Colonic mucosa (tissue), 4 donors: ENCODE measurements at places on chromosomes 2 and 18. TPM values are rescaled to one million over a fixed set of nuclear protein-coding genes. Genes with fewer than 3 reads are reported as not detected.

OTOS gene
- not detected for total RNA-seq

CNGA3 gene
- total RNA-seq, result 0.20 TPM

CERS6 gene
- 56.7 TPM for total RNA-seq

CFC1 gene
- total RNA-seq, result not detected

GYPC gene
- total RNA-seq, result 7.1 TPM

FAM124B gene
- total RNA-seq, result 0.37 TPM

GKN1 gene
- not detected for total RNA-seq

SNORC gene
- 67.5 TPM for total RNA-seq

DSG2 gene
- 308 TPM for total RNA-seq

GPBAR1 gene
- 1.3 TPM for total RNA-seq

LRRC30 gene
- total RNA-seq, result not detected

MYOM1 gene
- total RNA-seq, result 2.8 TPM

DNA sequence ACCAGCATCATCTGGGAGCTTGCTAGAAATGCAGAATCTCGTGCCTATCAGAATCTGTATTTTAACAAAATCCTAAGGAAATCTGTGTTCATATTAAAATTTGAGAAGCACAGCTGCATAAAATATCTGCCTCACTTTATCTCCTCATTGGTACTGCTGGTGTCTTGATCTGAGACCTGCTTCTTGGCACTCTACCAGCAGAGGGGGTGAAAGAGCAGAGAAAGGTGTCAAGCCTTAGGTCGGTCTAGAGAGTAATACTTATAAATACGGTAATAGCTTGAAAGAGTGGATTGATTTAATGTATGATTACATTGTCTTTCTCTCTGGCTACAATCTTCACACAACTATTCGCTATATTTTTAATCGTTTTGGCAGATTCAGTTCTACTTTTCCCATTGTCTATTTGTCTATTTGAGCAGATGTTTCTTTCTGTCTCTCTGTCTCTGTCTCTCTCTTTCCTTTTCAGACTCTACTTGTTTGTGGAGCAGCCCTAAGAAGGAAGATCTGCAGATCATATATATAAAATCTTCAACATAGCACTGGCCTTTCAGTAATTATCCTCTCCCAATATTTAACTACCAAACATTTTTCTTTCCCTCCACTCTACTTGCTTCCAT, 1.7 kb upstream of the GCG start:
- H3K36me3 ChIP-seq, result no peaks in the 10 kb centered on the region
- no peak overlapping the region for H3K27ac ChIP-seq
- H3K4me3 ChIP-seq, result no peak overlapping the region
- no peaks in the 10 kb centered on the region for H3K4me1 ChIP-seq

DNA sequence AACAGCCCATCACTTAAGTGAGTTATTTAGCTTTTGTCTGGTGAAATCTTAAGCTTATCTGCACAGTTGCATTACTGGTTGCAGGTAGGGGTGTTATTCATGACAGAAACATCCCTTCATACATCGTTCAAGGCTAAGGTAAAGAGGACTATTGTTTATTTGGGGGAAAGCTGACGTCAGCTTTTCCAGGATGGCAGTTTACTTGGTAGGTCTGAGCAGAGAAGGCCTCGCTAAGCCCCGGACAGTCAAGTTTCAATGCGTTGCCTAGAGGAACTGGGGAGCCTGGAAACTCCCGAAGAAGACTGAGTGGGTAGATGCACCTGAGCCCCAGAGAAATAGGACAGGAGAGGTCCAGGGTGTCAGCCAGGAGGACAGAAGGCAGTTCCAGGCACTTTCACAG, 2.2 kb downstream of the RNU4ATAC start:
- no peak for DNase-seq
- H3K36me3 ChIP-seq, result no peaks in the 10 kb centered on the region
- H3K4me1 ChIP-seq, result no peaks in the 10 kb centered on the region
- H3K27me3 ChIP-seq, result no peaks in the 10 kb centered on the region
- no peak overlapping the region for H3K27ac ChIP-seq

GRCh38 chr2:211435331-211435730, 878.9 kb downstream of the CPS1 start:
- no peaks in the 10 kb centered on the region for H3K27me3 ChIP-seq
- no peak for DNase-seq
- no peak overlapping the region for H3K4me3 ChIP-seq
- no peak overlapping the region for H3K27ac ChIP-seq

GRCh38 chr2:84942964-84943421, 28.0 kb upstream of the KCMF1 start:
- no peaks in the 10 kb centered on the region for H3K27me3 ChIP-seq
- no peak overlapping the region for H3K27ac ChIP-seq

GRCh38 chr18:31093294-31093693, 8.9 kb downstream of the DSC2 start:
- no peak overlapping the region for H3K4me3 ChIP-seq
- H3K4me1 ChIP-seq, result peaks cover 3% of the 10 kb centered on the region
- H3K27ac ChIP-seq, result no peak overlapping the region
- H3K36me3 ChIP-seq, result no peaks in the 10 kb centered on the region

- DNase-seq, result no peak
- no peaks in the 10 kb centered on the region for H3K27me3 ChIP-seq
- H3K4me1 ChIP-seq, result no peaks in the 10 kb centered on the region
These were observed 35.0 kb downstream of the SRSF7 start for GRCh38 chr2:38716185-38716584.

DNA sequence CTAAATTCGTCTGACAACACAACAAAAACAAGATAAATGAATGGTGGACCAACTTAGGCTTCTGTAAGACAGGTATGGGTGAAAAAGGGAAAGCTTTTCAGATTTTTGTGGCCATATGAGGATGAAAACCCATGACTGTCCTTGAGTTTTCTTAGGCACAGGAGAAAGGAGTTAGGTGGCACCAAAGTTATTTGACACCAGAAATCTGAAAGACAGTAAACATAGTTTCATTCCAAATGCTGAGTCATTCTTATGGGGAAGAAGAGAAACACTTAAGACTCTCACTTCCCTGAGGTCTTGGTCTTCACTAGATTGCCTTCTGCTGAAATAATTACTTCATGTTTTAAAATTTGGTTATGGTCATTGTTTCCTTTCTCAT, 5.2 kb upstream of the GPD2 start:
- H3K4me3 ChIP-seq, result no peak overlapping the region
- no peak for DNase-seq
- H3K36me3 ChIP-seq, result no peaks in the 10 kb centered on the region
- no peaks in the 10 kb centered on the region for H3K27me3 ChIP-seq
- no peaks in the 10 kb centered on the region for H3K4me1 ChIP-seq

DNA sequence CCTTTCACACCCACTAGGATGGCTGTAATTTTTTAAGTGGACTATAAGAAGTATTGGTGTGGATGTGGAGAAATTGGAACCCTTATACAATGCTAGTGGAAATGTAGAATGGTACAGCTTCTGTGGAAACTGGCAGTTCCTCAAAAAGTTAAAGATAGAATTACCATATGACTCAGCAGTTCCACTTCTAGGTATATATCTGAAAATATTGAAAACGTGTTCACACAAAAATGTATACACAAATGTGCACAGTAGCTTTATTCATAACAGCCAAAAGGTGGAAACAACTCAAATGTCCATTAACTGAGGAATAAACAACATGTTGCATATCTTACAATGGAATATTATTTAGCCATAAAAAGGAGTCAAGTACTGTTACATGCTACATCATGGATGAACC, 17.7 kb downstream of the TANK start:
- no peak overlapping the region for H3K4me3 ChIP-seq
- H3K4me1 ChIP-seq, result no peaks in the 10 kb centered on the region
- H3K27me3 ChIP-seq, result no peaks in the 10 kb centered on the region

DNA sequence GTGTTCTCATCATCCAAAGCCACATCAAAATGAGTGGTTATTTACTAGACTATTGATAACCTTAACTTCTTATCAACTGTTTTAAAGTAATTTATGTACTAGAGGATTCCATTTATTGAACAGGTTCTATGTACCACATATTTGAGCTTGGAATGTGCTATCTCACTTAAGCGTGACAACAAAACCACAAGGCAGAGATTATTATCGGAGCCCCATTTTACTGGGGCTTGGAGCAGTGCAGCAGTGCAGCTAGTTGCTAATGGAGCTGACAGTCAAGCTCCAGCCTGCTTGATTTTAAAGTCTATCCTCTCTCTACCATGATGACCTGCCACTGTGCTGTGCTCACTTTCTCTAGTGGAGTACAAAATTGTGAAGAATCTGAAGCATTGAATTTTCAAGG, 24.6 kb downstream of the GCG start:
- no peaks in the 10 kb centered on the region for H3K36me3 ChIP-seq
- no peaks in the 10 kb centered on the region for H3K4me1 ChIP-seq
- DNase-seq, result no peak
- no peak overlapping the region for H3K4me3 ChIP-seq
- H3K27me3 ChIP-seq, result no peaks in the 10 kb centered on the region

DNA sequence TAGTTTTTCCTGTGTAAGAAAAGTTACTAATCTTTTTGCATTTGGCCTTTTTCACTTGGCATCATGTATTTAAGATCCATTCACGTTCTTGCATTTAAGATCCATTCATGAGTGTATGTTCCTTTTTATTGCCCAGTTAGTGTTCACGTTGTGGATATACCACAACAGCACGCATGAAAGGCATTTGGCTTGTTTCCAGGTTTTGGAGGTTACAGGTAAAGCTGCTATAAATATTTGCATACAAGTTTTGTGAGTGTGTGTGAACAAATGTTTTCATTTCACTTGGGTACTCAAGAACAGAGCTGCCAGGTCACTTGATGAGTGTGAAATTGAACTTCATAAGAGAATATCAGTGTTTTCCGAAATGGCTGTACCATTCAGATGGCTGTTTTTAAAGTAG, 121.2 kb downstream of the CCBE1 start:
- DNase-seq, result no peak
- H3K36me3 ChIP-seq, result no peaks in the 10 kb centered on the region
- no peak overlapping the region for H3K27ac ChIP-seq
- no peak overlapping the region for H3K4me3 ChIP-seq
- H3K27me3 ChIP-seq, result no peaks in the 10 kb centered on the region

DNA sequence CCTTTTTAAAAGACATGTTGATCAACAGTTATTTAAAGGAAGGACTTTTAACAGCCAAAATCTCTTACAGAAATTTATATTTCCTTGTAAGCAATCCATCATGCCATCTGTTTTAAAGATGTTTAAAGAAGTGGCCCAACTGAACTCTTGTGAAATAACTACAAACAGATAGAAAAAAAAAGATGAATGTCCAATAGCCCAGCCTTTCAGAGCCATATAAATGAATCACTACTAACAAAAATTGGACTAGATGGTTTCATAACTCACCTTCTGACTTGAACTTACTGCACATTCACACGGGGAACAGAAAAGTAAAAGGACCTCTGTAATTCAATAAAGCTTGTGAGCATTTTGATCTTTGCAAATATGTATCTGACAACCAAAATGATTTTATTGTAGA, 319.0 kb upstream of the CHAC2 start:
- H3K27ac ChIP-seq, result no peak overlapping the region
- H3K4me3 ChIP-seq, result no peak overlapping the region
- no peaks in the 10 kb centered on the region for H3K27me3 ChIP-seq
- no peaks in the 10 kb centered on the region for H3K4me1 ChIP-seq

- no peaks in the 10 kb centered on the region for H3K27me3 ChIP-seq
- H3K36me3 ChIP-seq, result no peaks in the 10 kb centered on the region
- no peak for DNase-seq
These were observed 129.0 kb upstream of the MYCN start for GRCh38 chr2:15811367-15811766.

- peaks cover 22% of the 10 kb centered on the region for H3K4me1 ChIP-seq
- H3K36me3 ChIP-seq, result no peaks in the 10 kb centered on the region
- H3K4me3 ChIP-seq, result no peak overlapping the region
- H3K27ac ChIP-seq, result no peak overlapping the region
- H3K27me3 ChIP-seq, result no peaks in the 10 kb centered on the region
These were observed 35.6 kb upstream of the FOSL2 start for GRCh38 chr2:28357055-28357454.

- no peaks in the 10 kb centered on the region for H3K4me1 ChIP-seq
- no peaks in the 10 kb centered on the region for H3K27me3 ChIP-seq
- DNase-seq, result no peak
- H3K36me3 ChIP-seq, result no peaks in the 10 kb centered on the region
- H3K4me3 ChIP-seq, result no peak overlapping the region
These were observed 60.6 kb upstream of the TTC39C start for GRCh38 chr18:23953984-23954383.

GRCh38 chr2:222756362-222756831, 84.9 kb downstream of the MOGAT1 start:
- no peaks in the 10 kb centered on the region for H3K4me1 ChIP-seq
- H3K36me3 ChIP-seq, result no peaks in the 10 kb centered on the region
- DNase-seq, result no peak
- no peak overlapping the region for H3K4me3 ChIP-seq
- no peak overlapping the region for H3K27ac ChIP-seq

GRCh38 chr2:168119515-168120141, 127.8 kb downstream of the STK39 start:
- no peak overlapping the region for H3K4me3 ChIP-seq
- no peak overlapping the region for H3K27ac ChIP-seq
- peak; percentile 44 for DNase-seq
- peaks cover 6% of the 10 kb centered on the region for H3K36me3 ChIP-seq

DNA sequence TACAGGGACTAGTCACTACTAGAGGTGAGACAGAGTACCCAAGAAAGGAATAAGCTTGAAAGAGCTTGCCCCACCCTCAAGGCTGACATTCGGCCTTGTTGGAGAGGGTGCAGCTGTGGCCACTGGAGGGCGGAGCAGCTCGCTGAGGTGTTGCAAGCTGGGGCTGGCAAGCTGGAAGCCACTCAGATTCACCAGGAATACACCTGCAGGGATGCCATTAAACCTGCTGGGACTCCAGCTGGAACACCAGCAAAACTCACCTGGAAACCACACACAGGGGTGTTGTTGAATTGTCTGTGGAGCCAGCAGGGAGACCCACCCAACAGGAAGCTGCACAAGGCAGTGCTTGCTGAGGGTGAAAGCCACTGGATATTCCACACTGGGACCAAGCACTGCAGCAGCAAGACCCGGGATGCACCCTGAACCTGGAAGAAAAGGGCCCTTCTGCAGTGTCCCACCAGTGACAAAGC, 26.1 kb downstream of the KCTD18 start:
- no peaks in the 10 kb centered on the region for H3K27me3 ChIP-seq
- H3K27ac ChIP-seq, result no peak overlapping the region
- no peaks in the 10 kb centered on the region for H3K4me1 ChIP-seq
- H3K4me3 ChIP-seq, result no peak overlapping the region
- no peaks in the 10 kb centered on the region for H3K36me3 ChIP-seq

DNA sequence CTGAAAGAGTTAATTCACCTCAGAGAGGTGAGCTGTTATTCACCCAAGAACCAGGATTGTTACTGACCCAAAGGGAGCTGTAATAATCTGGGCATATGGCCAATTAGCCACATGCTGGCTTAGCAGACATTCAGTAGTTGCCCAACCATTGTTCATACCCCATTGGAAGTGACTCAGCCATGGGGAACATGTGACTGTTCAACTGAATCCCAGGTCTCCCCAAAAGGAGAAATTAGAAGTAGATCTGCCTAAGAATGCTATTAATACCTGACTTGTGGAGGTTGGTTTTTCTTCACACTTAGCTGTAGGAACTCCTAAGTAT, 272.6 kb upstream of the UBE2E3 start:
- H3K36me3 ChIP-seq, result no peaks in the 10 kb centered on the region
- H3K4me3 ChIP-seq, result no peak overlapping the region
- peak; percentile 22 for DNase-seq
- H3K4me1 ChIP-seq, result no peaks in the 10 kb centered on the region
- no peaks in the 10 kb centered on the region for H3K27me3 ChIP-seq
- H3K27ac ChIP-seq, result no peak overlapping the region
